Tongue (tissue), 3 donors: ENCODE measurements at places on chromosomes 7 and 10. TPM values are rescaled to one million over a fixed set of nuclear protein-coding genes. Genes with fewer than 3 reads are reported as not detected.

DNA sequence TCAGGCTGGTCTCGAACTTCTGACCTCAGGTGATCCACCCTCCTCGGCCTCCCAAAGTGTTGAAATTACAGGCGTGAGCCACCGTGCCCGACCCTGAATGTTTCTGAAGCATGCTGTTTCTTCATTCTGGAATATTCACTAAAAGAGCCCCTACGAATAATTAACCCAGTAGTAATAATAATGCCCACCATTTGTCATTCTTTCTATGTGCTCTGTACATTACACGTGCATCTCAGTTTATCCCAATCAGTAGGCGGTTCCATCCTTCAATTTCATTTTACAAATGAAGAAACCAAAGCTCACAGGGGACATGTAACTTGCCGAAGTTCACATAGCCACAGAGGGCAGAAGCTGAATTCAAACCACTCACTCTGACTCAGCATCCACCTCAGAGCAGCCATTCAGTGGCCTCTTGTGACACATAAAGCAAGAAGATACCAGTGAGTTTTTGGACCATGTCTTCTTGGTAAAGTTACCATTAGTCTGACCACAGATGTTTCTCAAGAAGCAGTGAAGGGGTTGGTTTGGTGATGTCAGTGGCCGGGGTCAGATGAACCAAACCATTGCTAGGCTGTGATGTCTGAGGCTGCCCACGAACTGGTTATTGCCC lies 71.9 kb upstream of the DUSP5 start:
- no peak for DNase-seq

- no peak for DNase-seq
Measured at GRCh38 chr10:23174074-23174976, 17.8 kb upstream of the PTF1A start.

DNA sequence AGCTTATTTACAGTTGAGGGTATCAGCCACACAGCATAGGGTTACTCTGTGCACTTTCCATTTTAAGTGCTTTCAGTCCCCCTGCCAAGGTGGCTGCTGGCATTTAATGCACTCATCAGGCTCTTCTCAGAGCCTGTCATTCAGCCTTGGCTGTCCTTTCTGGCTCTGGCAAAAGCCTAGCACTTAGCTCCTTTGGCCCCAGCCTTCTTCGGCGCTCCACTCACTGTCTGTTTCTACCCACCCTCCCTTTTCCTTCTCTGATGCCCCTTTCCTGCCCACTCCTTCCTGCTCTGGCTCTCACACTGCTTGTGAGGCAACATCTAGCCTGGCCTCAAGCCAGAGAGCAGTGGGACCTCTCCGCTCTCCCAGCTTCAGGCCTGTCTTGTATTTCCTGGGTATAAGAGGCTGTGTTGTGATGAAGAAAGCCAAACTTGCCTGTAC lies 60.2 kb downstream of the WIPF3 start:
- DNase-seq: peak; percentile 64

GRCh38 chr10:78458983-78459638 lies 425.4 kb downstream of the RPS24 start:
- DNase-seq: no peak

GRCh38 chr7:23445326-23445725 lies 25.0 kb downstream of the IGF2BP3 start:
- DNase-seq: no peak

- no peak for DNase-seq
Measured at GRCh38 chr7:17674166-17674942, 265.9 kb downstream of the SNX13 start.

The IGFBP3 gene
- 383 TPM for total RNA-seq

The FZD8 gene
- total RNA-seq: 23.8 TPM

The KLLN gene
- total RNA-seq: 0.10 TPM
